ENCODE measurements at places on chromosomes 4 and X.

DNA sequence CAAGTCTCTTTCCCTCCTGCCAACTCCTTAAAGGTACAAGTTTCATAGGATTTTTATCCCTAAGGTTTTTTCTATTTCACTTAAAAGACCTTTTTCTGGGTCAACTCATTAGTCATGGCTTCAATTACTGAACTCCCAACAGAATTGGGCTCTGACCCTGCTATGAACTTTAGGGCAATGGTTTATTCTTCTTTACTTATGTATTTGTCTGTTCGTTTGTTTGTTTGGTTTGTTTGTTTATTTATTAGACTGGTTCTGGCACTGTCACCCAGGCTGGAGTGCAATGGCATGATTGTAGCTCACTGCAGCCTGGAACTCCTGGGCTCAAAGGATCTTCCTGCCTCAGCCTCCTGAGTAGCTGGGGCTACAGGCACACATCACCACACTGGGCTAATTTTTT lies 5.9 kb upstream of the NOCT start:
- no peak for DNase-seq

- DNase-seq, result no peak
Measured at GRCh38 chrX:45001048-45001447, 128.1 kb downstream of the KDM6A start.

DNA sequence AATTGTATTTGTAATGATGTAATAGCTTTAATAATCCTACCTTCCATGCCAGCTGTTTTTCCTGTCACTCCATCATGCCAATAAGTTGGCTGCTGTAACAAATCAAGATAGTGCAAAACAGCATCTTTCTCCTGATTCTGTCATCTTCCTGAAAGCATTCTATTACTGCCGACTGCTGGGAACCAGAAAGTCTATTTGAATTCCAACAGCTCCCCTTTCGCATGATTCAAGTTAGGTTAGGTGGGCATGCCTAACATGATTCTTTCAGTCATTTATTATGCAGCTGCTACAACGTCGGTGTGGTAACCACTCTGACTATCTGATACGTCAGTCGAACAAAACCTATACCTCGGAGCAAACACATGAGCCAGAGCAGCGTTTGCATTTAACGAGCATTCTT lies 127.9 kb upstream of the DMD start:
- peak; percentile 43 for DNase-seq

DNA sequence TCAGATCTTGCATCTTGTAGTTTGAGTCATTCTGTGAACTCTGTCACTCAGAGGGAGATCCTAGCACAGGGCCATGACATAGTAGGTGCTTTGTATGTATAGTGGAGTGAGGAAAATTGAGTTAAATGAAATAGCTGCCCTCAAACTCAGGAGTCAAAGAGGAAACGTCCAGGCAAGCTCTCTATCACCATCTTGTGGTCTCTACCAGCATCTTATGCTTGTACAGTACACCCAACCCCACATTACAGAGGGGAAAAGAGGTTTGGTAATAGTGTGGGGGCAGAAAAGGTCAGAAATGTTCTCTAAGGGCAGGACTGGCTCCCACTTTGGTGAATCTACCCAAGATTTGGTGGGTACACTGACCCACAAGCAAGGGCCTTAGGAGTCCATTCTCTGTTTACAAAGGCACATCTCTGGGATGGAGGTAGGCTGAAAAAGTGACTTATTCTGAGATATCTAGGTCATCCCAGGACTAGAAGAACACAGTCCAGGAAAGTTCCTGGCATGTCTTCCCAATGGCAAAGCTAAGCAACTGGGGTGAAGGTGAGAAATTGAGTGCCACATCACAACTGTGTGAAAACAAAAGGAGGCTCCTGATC lies 131.8 kb downstream of the OR13H1 start:
- DNase-seq, result peak; percentile 49

- DNase-seq, result peak; percentile 60
Measured at GRCh38 chr4:138977524-138977923, 38.1 kb upstream of the NOCT start.

DNA sequence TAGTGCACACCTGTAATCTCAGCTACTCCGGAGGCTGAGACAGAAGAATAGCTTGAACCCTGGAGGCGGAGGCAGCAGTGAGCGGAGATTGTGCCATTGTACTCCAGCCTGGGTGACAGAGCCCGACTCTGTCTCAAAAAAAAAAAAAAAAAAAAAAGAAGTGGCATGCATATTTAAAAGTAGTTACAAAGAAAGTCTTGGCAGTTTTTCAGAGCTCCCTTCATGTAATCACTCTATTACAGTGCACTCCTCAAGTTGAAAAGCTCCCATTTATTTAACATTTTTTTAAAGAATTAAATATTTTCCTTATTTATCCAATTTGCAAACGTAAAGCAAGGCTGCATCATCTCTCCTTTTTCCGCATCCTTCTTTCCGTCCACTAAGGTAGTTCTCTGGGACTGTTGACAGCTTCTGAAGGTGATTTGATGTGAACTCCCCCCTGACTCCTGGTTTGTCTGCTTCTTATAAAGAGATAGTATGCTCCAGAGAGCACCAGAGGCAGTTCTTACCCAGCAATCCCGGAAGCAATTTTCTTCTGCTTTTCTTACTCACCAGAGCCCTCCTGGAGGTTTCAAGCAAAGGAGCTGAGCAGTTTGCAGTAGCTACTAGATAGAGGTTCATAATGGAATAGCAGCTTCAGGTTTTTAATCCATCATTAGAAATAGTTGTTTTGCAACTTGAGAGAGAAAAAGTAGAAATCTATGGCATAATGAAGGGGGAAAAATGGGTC lies 151.0 kb downstream of the PALLD start:
- DNase-seq, result no peak

DNA sequence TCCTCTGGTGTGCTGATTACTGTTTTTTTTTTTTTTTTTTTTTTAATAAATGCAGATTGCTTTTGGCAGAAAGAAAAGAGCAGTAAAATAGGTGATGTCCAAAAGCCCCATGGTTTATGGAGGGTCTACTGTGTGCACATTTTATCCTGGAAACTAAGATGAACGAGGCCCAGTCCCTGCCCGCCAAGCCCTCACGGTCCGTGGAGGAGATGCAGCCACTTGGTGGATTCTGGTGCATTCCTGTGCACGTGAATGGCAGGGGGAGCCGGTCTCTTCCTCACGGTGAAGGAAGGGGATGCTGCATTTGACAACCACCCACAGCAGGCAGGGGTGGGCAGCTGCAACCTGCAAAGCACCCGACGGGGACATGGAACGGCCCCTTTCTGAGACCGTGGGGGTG lies 100.2 kb upstream of the AFAP1 start:
- DNase-seq, result no peak

DNA sequence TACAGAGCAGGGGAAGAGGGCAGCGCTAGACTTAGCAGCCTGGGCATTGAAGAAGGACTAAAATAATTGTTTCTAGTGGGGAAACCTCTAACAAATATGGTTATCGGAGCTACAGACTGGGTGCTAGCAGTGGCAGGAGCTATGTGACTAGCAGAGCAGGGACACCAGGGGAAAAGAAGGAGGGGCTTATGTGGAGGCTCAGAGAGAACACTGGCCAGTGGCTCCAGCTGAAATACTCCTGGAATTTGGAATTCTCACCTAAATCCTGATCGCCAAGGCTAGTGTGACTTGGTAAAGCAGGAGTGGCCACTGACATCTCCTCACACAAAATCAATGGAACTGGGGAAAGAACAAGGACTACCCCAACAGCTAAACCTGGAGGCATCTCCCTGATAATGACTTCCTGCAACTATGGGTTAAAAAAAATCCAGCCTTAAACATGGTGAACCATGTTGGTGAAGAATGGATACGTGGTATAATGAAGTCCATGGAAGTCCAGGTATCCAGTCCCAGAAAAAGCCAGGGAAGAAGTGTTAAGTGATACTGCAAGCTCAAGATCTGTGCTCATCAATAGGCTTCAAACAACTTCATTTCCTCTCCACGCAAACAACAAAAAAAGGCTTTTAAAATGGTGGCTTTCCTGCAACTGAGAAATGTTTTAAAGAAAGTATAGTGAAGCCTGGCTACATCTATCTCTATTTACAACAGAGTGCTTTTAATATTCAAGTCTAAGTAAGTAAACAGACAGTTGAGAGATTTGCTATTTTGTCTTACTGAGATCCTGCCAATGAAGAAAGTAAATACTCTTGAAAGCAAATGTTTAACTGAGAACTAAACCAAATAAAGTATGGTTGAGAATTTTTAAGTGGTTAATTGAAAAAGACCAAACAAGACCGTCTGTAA lies 1.8 kb downstream of the TAPT1 start:
- DNase-seq, result peak; percentile 71

GRCh38 chr4:22021106-22021505 lies 72.5 kb upstream of the KCNIP4 start:
- DNase-seq, result no peak

DNA sequence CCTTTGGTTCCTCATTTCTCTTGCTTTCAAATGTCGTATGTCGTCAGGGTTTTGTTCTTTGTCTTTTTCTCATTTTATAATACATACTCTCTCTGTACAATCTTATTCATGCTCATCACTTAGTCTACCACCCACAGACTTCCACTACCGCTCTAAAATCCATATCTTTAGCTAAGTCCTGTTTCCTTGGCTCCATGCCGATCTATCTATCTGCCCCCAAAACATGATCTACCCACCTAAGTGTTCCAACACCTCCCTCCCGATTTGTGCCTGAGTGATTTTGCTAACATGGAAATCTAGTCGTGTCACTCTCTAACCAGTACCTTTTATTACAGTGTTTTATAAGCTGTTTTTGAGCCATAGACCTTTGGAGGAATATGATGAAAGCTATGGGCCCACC lies 65.6 kb upstream of the PGAM4 start:
- DNase-seq, result no peak

- no peak for DNase-seq
Measured at GRCh38 chr4:112098841-112099530, 46.3 kb upstream of the FAM241A start.

DNA sequence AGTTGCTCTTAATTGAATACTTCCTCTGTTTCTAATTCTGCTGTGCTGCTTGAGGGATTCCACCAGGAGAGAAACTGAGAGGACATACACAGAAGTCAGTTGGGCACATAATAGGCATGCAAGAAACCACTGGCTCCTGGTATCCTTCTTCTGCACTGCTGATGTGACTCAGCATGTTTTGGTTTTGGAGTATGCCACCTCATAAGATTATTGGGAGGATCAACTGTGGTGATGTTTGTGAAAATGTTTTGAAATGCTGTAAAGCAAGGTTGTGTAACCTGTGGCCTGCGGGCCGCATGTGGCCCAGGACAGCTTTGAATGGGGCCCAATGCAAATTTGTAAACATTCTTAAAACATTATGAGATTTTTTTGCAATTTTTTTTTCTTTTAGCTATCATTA lies 119.6 kb downstream of the GATB start:
- DNase-seq, result no peak

- no peak for DNase-seq
Measured at GRCh38 chr4:44025376-44026020, 423.1 kb downstream of the KCTD8 start.

- DNase-seq, result no peak
Measured at GRCh38 chrX:118740276-118740889, 13.0 kb downstream of the IL13RA1 start.

GRCh38 chr4:25448379-25449109 lies 71.5 kb downstream of the ANAPC4 start:
- DNase-seq, result no peak

GRCh38 chr4:73715659-73716058 lies 24.7 kb upstream of the CXCL8 start:
- no peak for DNase-seq

GRCh38 chrX:138917781-138918180 lies 206.3 kb upstream of the FGF13 start:
- no peak for DNase-seq

GRCh38 chrX:136189222-136189621 lies 41.9 kb downstream of the FHL1 start:
- no peak for DNase-seq

- no peak for DNase-seq
Measured at GRCh38 chr4:177632481-177632880, 190.2 kb upstream of the AGA start.

GRCh38 chr4:137994853-137995252 lies 247.3 kb downstream of the SLC7A11 start:
- no peak for DNase-seq

DNA sequence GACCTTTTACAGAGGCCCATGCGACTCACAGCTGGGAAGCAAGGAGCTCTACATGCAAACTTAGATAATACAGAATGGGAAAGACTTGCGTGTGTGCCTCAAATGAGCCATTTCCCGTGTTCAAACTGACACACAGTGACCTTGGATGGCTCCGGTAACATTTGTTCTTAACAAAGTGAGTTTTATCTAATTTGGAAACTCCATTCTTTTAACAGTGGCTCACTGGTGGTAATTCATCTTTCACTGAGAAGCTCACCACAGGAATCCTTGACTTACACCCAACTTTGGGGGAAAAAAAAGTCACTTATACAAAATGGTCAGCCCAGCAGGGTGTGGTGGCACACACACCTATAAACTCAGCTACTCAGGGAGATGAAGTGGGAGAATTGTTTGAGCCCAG lies 190.6 kb downstream of the LDB2 start:
- no peak for DNase-seq

GRCh38 chr4:71609167-71609566 lies 174.7 kb downstream of the GC start:
- DNase-seq, result no peak
